ENCODE measurements at places on chromosomes 2 and 18. TPM values are rescaled to one million over a fixed set of nuclear protein-coding genes. Genes with fewer than 3 reads are reported as not detected.

DNA sequence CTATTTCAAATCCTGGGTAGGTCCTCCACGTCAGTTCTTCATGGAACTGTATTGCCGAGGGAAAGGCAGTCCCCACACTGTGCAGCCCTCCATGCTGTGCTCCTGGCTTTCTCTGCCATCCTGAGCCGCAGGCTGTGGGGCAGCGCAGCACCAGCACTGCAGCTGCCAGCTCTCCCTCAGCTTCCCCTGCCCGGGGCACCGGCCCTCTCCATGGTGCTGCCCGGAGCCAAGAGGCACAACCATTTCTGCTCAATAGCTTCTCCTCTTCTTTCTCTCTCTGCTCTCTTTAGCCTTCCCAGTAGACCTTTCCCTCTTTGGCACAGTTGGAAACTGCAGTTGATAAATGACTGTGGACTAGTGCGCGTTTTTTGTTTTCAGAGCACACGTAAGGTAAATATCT is 12.1 kb downstream of the ANKRD23 start:
- no peak for DNase-seq

DNA sequence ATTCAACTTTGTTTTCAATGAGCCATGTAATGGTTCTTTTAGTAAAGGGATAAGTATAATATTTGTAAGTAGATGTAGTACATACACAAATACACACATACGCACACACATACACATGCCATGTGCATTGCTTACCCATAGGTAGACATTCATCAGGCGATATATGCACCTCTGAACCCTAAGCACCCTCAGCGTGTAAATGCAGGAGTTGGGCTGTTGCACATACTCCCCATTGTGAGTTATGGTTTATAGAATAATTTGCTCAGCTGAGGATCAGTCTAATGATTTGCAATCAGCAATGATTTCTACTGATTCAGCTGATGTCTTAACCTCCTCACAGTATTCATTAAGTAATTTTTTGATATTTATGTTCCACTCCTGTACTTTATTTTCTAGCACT is 217.6 kb upstream of the ETAA1 start:
- no peak for DNase-seq

DNA sequence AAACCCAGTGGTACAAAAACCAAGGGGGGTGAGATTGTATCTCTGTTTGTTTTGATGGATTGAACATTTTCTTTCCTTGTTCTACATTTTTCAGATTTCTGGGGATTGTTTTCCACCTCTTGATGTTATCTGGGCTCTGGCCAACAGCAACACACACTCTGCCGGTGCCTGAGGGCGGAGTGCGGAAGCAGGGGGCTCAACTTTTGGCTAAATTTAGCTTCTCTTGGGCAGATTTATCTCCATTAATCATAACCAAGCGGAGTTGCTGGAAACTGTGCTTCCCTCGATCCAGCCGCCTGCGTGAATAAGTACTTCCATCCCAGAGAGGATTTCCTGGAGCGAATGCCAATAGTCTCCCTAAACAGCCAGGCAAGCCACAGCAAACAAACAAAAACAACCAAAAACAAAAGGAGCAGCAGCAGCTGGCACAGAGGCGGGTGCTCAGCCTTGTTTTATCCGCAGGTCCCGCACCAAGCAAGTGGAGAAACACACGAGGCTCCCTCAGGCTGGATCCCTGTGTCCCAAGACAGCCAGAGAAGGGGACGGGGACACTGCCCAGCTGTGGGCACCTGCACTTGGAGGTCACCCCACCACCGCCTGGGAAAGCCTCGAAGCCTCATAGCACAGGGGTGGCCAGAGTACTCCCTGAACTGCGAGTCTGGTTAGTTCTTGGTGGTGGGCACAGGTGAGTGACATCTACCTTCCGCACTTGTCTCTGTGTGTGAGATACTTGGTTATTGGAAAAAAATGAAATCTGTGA is 143.4 kb downstream of the NDUFA10 start:
- DNase-seq = no peak

DNA sequence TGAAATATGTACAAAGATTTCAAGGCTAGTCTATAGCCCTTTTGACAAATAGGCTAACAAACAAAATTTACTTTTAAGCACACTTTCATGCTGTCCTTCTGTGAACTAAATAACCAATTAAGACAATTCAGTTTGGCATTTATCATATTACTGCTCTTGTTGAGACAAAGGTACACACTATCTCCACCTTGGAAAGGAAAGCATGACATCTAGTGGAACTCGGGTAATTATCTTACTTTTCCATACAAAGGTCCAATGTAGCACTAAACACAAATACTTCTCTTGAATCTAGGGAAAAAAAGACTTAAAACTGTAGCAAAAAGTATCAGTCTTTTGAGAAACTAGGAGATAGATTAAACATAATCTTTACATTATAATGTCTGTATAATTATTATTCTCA is 125.0 kb upstream of the CD226 start:
- no peak for DNase-seq

DNA sequence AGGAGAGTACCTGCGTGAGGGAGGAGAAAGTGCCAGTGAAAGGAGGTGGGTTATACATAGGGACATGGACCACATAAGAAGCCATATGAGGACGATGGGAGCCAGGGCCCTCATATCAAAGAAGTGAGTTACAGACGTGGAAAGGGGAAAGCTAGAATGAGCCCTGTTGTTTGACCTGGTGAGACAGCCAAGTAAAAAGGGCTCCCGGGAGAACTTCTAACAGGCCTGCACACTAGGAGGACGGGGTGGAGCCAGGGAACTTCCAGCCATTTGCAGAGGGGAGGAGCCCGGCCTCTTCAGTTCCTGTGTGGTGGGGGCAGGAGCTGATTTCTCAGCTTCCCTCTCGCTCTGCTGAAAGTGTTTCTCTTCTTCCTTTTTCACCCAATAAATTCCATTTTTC is 84.1 kb upstream of the SLC66A3 start:
- DNase-seq = no peak

DNA sequence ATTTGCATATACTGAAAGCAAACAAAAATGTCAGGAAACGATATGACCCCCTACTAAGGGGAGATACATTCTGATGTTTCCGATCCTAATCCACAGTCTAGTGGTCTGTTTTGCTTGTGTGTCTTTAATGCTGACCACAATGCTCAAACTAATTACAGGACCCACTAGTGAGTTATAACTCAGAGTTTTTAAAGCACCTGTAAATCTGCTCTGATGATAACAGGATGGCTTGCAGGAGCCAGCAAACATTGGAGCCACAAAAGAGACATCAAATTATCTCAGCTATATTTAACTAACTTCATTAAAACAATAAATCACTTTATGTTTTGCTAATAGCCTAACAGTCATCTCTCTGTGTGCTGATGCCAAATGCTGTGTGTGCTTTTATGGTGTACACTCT is 300.3 kb downstream of the NBAS start:
- DNase-seq = no peak

The GLI2 gene
- not detected for total RNA-seq

The PTPRN gene
- total RNA-seq = not detected

The CROCC2 gene
- not detected for total RNA-seq

The KCNIP3 gene
- total RNA-seq = not detected
